ENCODE measurements at places on chromosomes 2 and 18.

- no peak for DNase-seq
These were observed 70.5 kb downstream of the TGIF1 start for GRCh38 chr18:3520230-3521085.

GRCh38 chr2:226791056-226791486 is 8.5 kb downstream of the IRS1 start:
- DNase-seq: no peak

DNA sequence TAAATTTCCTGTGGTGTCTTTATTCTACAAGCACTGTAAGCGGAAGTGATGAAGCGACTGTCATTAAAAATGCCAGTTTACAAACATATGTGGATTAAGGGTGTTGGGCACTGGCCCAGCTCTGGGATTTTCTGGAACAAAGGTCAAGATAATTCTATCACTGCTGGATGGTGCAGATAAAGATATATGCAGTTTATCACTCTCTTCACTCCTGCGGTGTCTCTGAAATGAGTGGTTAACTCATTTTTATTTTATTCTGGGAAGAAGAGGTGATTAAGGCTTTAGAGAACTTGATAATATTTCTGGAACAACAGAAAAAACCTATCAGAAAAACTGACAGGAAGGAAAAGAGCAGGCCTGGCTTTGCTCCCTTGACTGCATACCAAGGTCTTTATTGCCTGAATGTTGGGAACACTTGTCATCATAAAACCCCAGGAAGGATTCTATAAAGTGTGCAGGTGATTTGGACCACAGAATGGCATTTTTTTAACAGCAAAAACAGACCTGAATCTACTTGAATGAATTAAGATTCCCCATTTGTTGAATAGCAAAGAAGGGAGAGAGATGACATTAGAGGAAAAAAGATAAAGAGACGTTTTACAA is 32.4 kb downstream of the ABCB11 start:
- no peak for DNase-seq

DNA sequence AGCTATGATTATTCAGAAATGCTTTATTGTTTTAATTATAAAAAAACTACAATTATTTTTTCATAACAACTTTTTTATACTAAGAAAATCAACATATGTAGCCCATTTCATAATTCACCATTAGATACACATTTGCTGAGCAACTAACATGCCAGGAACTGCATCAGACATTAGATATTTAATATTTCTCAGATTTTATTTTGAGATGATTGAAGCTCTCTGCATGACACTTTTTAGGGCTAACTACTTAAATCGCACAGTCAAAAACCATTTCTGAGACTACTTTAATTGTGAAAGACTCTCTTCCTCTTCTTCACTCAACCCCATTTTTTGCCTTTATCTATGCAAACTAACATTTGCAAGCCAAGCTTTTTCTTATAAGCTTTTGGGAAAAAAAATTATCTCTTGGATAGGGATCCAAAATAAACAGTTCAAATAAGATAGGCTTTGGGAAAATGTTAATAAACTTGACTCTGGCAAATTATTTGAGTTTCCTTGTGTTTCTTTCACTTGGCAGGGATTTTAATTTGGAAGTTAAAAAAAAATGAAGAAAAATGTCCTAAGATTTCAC is 9.1 kb upstream of the COL3A1 start:
- no peak for DNase-seq
